ENCODE measurements at places on chromosomes 16 and 17.

- ATAC-seq: no peak
These were observed 111.7 kb downstream of the CDH11 start for GRCh38 chr16:65010125-65010524.

- ATAC-seq: peak; percentile 69
These were observed 271.4 kb downstream of the MAF start for GRCh38 chr16:79329166-79329521.

DNA sequence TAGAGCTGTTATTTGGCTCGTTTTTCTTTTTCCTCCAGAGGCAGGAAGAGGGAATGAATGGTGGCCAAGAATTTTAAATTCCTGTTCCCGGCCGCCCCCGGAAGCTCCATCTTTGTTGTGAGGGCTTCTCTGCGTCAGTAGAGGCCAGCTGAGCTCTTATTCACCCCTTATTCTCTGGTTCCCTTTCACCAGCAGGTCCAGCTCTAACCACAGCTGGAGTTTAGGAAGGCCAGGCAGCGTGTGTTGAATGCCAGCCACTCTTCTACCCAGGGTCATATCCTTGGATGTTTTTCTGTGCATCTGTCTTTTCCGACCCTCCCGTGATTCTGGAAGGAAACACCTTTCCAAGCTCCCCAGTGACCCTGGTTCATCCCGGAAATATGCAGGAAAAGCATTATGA lies 570.5 kb downstream of the WWOX start:
- no peak for ATAC-seq

GRCh38 chr16:82190386-82190785 lies 20.4 kb upstream of the MPHOSPH6 start:
- no peak for ATAC-seq

- ATAC-seq: no peak
These were observed 1568.6 kb upstream of the GOT2 start for GRCh38 chr16:60302676-60303075.

DNA sequence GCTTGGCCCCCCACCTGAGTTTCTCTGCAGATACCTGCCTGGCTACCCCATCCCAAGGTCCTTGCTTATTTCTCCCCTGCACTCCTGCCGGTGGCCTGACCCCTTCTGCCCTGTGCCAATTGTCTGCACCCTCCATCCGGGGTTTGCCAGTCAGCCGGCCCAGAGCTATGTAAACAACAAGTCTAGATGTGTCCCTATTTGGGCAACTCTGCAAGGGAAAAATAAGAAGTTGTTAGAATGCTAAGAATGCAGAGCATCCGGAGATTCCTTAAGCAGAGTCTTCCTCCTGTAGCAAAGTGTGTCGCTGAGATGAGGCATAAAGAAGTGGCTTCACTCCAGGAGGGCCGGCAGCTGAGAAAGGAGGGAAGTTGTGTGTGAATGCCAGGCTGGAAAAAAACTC lies 46.6 kb downstream of the RGS9 start:
- ATAC-seq: no peak

DNA sequence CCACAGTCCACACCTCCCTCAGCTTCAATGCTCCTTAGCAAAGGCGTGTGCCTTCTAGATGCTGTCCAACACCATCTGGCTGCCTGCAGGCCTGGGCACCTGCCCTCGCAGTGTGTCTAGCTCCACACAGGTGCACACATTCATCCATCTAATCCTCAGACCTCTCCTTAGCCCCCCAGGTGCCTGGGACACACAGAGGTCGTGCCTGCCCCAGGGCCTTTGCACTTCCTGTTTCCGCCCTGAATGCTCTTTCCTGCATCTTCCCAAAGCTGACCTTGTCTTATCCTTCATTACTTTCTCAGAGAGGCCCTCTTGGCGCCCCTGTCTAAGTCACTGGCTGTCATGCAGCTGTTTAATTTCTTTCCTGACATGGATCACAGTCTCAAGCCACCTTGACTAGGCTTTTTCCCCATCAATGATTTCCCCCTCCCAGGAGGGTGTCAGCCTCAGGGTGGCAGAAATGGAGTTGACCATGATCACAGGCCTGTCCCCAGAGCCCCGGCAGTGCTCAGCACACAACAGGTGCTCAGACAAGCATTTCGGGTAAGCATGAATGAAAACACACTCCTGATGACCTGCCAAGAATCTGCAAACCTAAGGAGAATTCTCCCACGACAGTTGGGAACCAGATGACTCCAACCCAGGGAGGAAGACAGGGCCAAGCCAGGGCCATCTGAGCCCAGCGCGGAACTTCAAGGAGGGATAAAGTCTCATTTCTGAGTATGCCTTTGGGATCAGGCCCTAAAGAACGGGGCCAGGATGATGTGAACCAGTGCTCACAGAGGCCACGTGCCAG lies 76.3 kb downstream of the LITAF start:
- no peak for ATAC-seq

DNA sequence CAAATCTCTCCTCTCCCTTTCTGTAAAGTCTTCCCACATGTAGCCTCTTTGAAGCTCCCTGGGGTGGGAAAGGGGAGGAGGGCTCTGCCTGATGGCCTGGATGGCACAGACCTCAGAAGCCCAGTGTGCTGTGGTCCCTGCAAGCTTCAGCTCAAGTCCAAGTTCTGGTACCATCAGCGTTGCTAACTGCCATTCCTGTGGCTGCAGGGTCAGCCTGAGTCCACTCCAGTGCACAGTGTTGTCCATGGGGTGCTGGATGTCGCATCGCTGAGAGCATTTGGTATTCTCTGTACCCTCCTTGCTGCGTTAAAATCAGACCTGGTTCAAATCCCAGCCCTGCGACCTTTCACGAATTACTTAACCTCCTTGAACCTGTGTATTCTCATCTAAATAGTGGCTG lies 105.1 kb downstream of the RAB11FIP4 start:
- no peak for ATAC-seq

- no peak for ATAC-seq
These were observed 143.2 kb upstream of the ASIC2 start for GRCh38 chr17:33436321-33436720.

GRCh38 chr17:16882243-16882925 lies 89.5 kb downstream of the TNFRSF13B start:
- ATAC-seq: no peak

GRCh38 chr16:83961591-83961990 lies 6.5 kb upstream of the NECAB2 start:
- no peak for ATAC-seq

DNA sequence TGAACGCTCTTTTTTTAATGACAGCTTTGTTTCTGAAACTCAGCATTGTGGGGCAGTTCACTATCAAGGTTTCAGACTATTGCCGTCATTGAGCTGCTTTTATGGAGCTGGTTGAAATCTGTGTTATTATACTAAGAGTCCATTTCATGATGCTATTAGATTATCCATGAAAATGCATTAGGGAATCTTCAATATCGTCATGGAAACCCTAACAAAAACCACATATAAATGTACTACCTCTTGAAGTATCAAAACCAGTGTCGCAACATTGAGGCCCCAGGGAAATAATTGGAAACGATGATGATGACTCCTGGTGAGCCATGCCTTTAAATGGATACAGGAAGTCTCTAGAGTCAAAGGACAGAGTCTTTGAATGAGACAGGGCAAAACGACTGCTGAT lies 231.6 kb upstream of the CPHXL start:
- no peak for ATAC-seq

DNA sequence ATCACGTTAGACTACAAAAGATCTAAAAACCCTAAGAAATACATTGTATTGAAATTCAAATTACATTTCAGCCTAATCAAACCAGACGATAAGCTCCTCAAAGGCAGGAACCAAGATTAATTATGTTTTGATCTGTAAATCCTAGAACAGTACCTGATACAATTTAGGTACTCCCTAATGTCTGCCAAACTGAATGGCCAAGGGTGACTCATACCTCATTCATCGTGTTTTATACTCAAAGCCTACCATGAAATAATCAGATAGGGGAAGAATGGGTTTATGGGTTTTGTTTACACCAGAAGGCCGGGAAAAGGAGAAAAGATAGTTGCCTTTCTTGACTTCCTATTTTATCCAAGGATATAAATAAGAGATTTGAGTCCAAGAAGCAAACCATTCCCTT lies 19.3 kb downstream of the MMD start:
- no peak for ATAC-seq

GRCh38 chr16:84808826-84809225 lies 11.0 kb upstream of the CRISPLD2 start:
- ATAC-seq: no peak

- ATAC-seq: no peak
These were observed 15.9 kb downstream of the POLG2 start for GRCh38 chr17:64480951-64481350.

GRCh38 chr17:64787921-64788271 lies 125.8 kb upstream of the SMURF2 start:
- no peak for ATAC-seq

Data from stimulated activated memory B cell treated with anti-CD40 and anti-IgM and Interleukin-4, amounts not matched to agents 10 μg/mL and 1 μg/mL and 100 μg/mL, for 72 hours (primary cell).